ENCODE measurements at places on chromosomes 1 and 21.
A peak's percentile ranks its signal among the peaks of the same experiment; 100 is the strongest.

- DNase-seq = no peak
Observed at GRCh38 chr1:19495000-19495656, 9.8 kb upstream of the CAPZB start.

DNA sequence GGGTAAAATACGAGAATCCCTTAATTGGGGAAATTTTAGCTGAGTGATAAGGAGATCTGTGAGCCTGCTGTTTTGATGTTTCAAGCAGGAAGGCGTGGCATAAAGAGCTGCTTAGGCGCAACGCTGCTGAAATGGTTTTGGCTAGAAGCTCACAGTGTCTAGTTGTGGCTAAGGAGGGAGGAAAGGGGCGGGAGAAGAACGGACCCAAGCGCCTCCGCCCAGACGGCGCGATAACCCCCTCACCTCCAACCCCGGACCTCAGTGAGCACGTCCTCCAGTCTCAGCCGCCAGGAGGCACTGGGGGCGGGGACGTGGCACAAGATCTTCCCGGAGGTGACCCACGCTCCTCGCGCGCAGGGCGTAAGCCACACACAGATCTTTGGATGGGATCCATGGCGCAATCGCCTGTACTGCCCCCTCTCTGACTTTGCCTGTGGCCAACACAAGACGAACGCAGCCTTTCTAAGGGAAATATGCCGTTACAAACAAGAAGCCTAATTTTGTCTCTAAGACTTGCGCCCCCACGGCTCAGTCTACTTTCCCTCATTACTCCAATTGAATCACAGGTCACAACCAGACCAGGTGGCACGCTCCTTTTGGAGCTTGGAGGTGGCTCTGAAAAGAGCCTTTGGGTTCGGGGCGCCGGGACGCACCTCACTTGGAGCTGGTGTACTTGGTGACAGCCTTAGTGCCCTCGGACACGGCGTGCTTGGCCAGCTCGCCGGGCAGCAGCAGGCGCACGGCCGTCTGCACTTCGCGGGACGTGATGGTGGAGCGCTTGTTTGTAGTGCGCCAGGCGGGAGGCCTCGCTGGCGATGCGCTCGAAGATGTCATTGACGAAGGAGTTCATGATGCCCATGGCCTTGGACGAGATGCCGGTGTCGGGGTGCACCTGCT, 23.4 kb upstream of the RNF187 start:
- peak; percentile 61 for DNase-seq

- DNase-seq = no peak
Observed at GRCh38 chr1:184253921-184254320, 132.9 kb upstream of the C1orf21 start.

DNA sequence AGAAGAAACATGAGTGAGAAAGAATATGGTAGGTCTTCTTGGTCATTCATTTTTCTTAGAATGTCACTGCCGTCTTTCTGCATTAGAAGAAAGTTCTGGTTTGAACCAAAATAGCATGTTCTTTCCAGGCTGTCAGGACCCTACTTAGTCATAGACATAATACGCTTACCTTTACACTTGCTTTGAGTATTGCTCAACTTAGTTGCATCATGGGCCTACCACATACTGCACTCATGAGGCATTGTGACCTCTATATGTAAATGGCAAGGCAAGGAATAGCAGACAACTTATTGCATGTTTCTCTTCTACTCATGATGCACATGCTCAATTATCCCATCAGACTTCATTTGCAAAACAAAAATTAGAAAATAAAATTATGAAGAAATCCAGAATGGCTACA, 415.0 kb downstream of the HLX start:
- DNase-seq = no peak

DNA sequence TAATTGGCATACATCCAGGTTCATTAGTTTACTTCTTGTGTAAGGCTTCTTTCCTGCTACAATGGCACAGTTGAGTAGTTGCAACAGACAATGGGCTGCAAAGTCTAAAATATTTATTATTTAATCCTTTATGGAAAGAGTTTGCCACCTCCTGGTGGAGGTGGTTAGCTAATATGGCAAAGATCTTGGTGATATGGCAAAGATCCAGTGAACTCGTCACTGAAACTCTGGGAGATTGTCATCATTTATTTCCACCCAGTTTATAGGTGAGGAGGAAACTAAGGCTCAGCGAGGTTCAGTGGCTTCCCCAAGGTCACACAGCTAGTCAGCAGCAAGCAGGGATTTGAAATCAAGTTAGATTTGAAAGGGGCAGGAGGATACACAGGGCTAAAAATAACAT, 16.1 kb upstream of the IFFO2 start:
- no peak for DNase-seq

DNA sequence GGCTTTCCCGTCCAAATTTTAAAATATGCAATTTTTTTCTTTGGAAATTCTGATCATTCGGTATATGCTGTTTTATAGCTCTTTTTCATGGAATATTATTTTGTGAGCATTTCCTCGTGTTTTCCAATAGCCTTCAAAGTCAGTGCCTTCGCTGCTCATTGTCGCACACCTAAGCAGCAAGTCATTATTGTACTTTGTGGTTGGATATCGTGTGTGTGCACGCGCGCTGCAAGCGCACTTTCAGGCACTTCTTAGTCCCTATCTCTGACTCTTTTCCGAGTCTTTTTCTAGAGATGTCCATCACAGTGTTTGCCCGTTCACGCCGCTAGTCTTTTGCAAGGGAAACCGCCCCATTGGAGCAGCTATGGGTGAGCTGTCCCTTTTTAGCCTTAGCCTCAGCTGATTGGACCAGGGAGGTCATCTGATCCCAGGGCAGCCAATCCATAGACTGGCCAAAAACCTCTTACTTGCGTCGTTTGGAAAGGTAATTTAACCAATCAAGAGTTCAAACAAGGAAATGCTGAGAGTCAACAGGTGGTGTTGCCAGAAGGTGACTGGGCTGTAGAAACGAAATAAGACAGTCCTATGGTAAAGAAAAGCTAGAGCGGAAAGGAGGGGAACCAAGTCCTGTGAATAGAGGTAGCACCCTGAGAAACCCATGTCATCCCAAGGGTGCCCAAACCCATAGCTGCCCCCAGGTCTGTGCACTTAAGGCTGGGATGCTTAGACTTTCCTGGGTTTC, 710 bp upstream of the HYI start:
- DNase-seq = peak; percentile 66

GRCh38 chr21:25858325-25858724, 123.6 kb downstream of the GABPA start:
- no peak for DNase-seq

DNA sequence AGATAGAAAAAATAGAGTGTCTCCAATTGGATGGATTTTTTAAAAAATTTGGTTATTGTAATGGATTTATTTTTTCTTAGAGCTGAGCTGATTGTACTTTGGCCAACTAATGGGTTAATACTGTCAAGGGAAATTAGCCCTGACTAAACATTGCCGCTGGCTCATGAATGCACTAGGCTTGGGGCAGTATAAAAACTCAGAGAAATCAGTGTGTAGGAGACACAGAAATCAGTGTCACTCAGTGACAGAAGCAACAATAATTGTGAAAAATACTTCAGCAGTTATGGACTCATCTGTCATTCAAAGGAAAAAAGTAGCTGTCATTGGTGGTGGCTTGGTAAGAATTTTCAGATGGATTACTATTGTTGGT, at the start of gene KMO:
KMO (plus strand) TSS at position 217 of the 370 bp plus-strand sequence; CDS start at position 284, 67 bp downstream.
- DNase-seq = no peak

DNA sequence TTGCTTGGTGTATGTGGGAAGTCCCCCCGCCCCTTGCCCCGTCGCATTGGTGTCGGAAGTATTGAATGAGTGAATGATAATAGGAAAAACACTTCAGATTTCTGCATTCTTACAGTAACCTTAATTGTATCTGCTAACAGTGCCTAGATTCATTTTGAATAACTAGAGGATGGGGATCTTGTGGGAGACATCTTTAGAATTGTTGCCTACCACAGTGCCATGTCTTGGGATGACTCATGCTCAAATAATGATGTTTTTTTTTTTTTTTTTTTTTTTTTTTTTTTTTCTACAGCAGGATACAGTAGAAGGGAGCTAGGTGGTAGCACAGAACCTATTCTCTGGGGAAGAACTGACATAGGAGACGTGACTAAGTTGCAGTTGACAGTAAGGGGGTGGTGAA, 237.9 kb downstream of the USP25 start:
- DNase-seq = no peak

- no peak for DNase-seq
Observed at GRCh38 chr1:229893762-229894444, 173.1 kb upstream of the GALNT2 start.

GRCh38 chr1:206577626-206578025, 34.6 kb downstream of the EIF2D start:
- no peak for DNase-seq

DNA sequence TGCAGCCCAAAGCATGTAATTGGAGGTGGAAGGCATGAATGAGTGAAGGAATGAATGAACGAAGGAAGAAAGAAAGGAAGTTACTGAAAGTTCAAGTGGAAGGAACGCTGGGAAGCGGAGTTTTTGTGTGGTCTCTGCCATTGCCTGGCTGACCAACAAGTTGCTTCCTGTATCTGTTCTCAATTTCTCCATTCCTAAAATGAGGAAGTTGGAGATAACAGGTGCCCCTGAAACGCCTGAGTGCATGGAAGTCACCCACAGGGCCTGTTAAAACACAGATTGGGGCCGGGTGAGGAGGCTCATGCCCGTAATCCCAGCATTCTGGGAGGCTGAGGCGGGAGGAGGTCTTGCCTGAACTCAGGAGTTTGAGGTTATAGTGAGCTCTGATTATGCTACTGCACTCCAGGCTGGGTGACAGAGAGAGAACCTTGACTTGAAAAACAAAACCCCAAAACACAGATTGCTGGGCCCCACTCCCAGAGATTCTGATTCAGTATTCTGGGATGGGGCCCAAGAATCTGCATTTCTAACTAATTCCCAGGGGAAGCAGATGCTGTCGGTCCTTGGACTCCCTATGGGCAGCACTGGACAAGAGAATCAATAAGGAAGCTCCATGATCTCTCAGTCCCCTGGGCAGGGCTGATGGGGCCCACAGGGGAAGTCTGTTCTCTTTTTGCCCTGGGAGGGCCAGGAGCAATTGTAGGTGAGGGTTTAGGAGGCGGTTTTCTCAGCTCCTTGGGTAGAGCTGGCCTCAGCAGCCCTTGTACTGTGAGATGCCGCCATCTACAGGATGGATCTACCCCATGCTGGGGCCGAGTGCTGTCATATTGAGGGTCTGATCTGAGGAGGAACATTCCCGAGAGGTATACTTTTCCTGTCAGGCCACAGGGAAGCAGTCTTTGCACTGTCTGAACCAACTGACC, 3.3 kb upstream of the CNR2 start:
- peak; percentile 48 for DNase-seq

DNA sequence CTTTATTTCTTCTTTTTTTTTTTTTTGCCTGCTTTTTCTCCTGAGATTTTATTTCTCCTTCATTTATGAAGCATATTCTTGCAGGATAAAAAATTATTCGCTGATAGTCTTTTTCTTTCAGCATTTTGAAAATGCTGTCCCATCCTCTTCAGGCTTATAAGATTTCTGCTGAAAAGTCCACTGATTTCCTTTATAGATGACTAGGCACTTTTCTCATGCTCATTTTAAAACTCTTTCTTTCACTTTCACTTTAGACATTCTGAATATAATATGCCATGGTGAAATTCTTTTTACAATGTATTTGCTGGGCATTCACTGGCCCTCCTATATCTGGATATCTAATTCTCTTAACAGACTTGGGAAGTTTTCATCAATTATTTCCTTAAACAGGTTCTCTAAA, 25.5 kb upstream of the GTF2B start:
- DNase-seq = no peak

DNA sequence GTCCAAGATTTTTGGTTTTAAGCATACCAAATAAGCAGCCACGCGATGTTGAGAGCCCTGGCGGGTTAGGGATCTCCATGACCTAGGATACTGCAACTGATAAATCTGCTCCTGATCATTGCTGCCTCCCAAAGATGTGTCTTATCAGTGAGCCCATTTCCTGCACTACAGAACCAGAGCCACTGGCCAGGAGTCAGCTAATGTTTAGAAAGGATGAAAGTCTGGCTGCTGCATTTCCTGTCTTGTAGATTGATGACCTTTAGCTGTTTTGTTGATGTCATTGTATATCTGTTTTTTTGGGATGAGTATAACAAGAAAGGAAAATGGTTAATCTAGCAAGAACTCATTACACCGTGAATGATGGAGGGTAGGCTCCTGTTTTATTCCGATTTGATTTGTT, 74.5 kb downstream of the C1orf21 start:
- DNase-seq = no peak

GRCh38 chr1:161020509-161021164, at the start of gene F11R:
F11R (minus strand) TSS chr1:161021152; CDS start chr1:161021073, 79 bp downstream.
- no peak for DNase-seq

DNA sequence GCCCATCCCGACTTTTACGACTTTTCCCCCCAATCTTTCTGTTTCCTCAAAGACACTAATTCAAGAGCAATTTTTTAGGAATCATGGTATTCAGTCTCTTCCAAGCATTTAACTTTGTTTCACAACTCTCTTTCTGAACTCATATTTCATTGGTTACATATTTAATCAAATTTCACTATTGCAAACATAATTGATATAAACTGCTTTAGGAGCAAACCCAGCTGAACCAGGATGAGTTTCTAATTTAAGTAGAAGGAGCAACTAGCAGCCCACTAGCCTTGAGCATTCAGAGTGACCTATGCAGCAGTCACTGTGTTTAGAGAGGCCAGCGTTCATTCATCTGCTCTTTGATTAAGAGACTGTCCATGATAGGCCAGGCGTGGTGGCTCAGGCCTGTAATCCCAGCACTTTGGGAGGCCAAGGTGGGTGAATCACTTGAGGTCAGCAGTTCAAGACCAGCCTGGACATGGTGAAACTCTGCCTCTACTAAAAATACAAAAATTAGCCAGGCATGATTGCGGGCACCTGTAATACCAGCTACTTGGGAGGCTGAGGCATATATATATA, 1.8 kb downstream of the CELA2B start:
- DNase-seq = no peak

DNA sequence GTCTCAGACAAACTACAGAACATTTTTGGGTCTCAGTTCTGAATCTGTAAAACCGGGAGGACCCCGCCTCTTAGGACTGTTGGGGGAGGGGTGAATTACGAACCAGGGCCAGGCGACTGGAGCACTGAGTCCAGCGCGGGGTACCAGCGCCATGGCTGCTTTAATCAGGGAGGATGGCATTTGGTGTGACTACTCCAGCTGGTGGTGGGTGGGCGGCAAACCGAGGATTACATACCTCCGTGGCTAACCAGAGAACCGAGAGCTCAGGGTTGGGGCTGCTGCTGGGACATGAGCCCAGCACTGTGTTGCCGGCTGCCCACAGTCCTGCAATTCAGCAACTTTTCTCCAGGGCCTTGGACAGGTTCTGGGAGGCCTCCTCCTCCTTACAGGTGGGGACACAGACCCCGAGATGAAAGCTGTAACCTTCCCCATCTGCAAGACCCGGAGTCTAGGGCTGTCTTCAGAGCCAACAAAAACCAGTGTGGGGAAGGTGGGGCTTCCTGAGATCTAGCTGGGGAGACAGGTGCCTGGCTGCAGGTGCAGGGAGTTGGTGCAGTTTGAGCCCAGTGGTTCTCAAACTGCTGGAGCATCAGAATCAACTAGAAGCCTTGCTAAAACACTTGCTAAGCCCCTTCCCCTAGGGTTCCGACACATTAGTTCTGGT, 273.5 kb downstream of the FOXD2 start:
- no peak for DNase-seq

Data from MG63 (cell line).